DMS79 (cell line): ENCODE measurements at places on chromosomes 2 and 18.
A peak's percentile ranks its signal among the peaks of the same experiment; 100 is the strongest.

DNA sequence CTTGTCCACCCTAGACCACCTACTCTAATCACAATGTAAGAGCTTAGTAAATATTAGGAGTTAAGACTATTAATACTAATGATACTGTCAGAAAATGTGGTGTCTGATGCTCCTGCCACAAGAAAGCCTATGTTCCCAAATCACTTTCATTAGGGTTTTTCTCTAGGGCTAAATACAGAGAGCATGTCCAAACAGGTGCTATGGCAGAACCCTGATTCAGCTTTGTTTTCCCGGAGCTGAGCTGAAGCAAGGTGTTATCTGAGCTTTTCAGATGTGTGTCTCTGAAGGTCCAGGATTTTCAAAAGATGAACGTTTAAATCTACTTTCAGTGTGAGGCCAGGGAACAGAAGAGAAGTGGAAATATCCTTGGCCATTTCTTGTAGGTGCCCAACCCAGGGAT, 40.6 kb downstream of the CPO start:
- no peak for DNase-seq

DNA sequence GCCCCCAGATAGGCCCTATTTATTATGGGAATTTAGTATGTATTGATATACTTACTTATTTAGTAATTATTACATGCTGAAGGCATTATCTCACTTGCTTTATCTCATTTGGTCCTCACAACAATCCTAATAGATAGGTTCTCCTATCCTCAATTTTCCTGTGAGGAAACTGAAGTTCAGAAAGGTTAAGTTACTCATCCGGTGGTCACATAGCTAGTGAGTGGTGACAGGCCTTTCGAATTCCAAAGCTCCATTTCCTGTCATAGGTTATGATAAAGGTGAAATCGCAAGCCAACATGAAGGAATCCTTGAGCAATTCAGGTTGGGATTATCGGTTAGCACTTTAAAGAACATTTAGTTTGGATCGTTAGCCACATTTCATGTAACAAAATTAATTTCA, 33.3 kb downstream of the NAB1 start:
- DNase-seq: no peak

- DNase-seq: no peak
These were observed 295.5 kb downstream of the LRATD1 start for GRCh38 chr2:14928056-14928455.

DNA sequence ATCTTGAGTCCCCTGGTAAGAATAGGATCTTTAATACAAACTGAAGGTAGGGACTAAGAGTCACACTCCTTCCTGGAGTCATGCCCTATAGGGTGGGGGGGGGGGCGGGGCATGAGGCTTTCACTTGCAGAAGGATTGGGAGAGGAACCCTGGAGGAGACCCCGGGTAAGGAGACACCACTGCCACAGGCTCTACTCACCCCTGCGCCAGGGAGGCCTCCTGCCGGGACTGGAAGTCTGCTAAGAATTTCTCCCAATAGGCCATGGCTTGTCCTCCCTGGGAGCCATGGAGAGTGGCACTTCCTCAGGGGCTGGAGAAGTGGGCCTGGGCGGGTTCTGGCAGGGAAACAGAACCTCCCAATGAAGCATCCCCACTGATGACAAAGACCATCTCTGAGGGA, 645.3 kb upstream of the RAB6C start:
- no peak for DNase-seq

GRCh38 chr2:36550006-36550405, 48.0 kb downstream of the FEZ2 start:
- DNase-seq: no peak

- DNase-seq: no peak
These were observed 505.9 kb downstream of the ERBB4 start for GRCh38 chr2:212032536-212033219.

DNA sequence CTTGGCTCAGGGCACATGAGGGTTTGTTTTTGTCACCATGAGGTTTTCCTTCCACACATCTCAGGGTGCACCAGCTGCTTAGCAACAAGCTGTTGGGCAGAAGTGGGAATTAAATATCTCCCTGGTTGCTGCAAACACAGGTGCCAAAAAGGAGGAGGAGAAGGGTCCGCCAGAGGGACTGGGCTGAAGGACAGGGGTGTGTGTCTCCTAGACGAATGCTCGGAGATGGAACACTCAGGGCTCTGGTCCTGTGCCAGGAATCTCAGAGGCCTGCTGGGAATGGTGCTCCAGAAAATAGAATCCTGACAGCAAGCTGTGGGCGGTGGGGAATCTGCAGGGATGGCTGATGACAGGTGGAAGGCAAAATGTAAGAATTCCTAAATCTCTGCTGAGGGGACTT, 94.5 kb downstream of the VSNL1 start:
- peak; percentile 47 for DNase-seq

DNA sequence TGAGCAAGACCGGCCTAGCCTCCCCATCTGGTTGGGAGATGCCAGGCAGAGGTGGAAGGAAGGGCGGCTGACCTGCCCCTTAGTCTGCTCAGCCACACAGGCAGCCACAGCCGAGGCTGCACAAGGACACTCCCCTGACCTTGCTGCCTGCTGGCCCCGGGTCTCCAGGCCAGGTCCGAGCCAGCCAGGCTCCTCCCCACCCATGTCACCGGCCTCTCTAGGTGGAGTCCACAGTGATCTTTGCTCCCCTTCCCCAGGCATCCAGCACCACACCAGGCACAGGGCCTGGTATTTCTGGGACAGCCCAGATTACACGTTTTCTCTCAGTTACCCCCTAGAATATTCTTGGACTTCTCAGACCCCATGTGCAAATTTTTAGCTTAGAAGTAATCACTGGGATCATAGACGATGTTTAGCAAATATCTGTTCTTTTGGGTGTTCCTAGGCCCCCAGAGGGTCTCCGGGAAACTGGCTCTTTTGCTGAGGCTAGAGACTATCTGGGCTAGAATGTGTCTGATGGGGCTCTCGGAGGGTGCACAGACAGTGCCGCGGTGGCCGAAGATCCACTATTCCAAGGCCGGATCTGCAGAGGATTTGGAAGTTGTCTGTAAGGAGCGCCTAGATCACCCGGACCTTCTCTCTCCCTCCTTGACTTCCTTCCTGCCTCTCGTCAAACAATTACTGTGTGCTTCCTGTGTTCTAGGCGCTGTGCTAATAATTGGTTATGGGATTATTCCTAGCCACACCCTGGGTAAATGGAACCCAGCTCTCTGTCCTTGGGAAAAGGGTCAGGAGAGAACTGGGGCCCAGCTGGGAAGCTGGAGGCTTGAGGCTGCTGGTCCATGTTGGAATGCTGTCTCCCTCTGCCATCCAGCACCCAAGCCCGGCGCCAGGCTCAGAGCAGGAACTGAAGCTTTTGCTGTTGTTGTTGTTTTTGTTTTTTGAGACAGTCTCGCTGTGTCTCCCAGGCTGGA, 46.9 kb downstream of the ODC1 start:
- DNase-seq: no peak

- peak; percentile 76 for DNase-seq
These were observed 172.3 kb downstream of the PRKCE start for GRCh38 chr2:45823723-45824206.

GRCh38 chr2:159034713-159035112, 66.3 kb downstream of the TANC1 start:
- DNase-seq: peak; percentile 25

DNA sequence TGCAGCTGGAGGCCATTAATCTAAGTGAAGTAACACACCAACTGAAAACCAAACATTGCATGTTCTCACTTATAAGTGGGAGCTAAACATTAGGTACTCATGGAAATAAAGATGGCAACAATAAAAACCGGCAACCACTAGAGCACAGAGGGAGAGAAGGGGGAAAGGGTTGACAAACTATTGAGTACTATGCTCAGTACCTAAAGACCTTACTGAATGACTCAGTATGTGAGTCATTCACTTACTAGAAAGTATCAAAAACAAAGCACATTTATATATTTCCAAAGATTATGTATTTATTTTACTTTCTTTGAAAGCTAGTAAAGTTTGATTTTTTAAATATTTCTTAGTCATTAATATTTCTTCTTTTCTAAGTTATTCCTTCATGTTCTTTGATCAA, 48.9 kb downstream of the ZNF385B start:
- DNase-seq: no peak

GRCh38 chr2:206202446-206202845, 42.8 kb downstream of the EEF1B2 start:
- no peak for DNase-seq

- DNase-seq: no peak
These were observed 119.0 kb upstream of the SYT4 start for GRCh38 chr18:43396266-43396665.

- no peak for DNase-seq
These were observed 33.9 kb upstream of the GORASP2 start for GRCh38 chr2:170895023-170895757.

DNA sequence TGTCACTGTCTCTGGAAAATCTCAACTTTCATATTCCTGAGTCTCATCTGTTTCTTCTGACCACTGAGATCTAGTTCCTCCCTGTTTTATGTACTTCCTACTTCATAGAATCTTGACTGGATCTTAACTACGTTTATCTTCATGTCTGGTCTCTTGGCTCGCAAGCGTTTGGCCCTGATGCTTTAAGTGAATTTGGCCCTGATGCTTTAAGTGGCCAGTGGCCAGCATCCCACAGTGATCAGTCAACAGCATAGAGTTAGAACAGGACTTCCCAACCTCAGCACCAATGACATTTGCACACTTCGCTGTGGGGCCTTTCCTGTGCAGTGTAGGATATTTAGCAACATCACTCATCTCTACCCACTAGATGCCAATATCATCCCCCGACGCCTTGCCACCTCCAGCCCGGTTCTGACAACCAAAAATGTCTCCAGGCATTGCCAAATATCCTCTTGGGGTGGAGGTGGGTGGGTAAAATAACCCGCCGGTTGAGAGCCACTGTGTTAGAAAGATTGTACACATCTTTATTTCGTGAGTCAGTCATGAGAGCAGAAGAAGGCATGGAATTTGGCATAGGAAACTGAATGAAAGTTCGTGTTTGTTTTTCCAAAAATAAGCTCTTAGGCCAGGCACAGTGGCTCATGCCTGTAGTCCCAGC, 12.2 kb downstream of the TM4SF20 start:
- DNase-seq: no peak

GRCh38 chr2:144660518-144661316, 140.8 kb upstream of the ZEB2 start:
- no peak for DNase-seq

GRCh38 chr2:3201281-3201680, 176.3 kb downstream of the EIPR1 start:
- no peak for DNase-seq
